MM.1S (cell line): ENCODE measurements at places on chromosomes 4 and X.

DNA sequence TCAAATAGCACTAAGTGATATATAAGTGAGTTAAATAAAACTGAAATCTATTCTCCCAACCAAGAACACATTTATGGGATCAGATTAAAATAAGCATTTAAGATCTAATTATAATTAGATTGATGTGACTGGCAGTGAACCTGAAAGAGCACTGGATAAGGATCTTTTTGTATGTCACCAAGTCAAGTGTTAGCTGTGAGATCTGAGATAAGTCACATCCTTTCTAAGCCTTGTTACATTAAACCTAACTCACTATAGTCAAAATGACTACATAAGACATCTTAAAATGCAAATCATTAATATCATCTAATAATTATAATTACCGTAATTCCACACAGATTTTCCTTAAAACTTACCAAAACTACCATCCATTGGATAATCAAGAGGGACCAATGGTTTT is 1.6 kb downstream of the CCNA2 start:
- DNase-seq, result no peak

DNA sequence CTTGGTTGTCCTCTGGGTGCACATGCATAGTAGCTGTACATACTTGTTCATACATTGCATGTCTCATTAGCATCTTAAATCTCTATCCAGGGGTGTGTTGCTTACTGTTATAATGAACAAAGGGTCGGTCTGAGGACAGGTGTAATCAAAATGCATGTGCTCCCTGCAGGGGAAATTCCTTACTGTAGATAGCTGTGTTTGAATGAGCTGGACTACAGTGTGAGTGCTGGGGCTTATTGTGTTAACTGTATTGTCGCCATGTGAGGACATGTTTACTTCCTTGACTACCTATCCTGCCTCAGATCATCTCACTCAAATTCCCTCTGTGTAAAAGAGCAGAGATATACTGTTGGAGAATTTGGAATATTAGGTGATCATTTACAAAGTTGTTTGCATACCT is 98.7 kb downstream of the KLHL34 start:
- DNase-seq, result no peak

GRCh38 chr4:172707622-172708021 is 461.0 kb upstream of the GALNT7 start:
- no peak for DNase-seq

DNA sequence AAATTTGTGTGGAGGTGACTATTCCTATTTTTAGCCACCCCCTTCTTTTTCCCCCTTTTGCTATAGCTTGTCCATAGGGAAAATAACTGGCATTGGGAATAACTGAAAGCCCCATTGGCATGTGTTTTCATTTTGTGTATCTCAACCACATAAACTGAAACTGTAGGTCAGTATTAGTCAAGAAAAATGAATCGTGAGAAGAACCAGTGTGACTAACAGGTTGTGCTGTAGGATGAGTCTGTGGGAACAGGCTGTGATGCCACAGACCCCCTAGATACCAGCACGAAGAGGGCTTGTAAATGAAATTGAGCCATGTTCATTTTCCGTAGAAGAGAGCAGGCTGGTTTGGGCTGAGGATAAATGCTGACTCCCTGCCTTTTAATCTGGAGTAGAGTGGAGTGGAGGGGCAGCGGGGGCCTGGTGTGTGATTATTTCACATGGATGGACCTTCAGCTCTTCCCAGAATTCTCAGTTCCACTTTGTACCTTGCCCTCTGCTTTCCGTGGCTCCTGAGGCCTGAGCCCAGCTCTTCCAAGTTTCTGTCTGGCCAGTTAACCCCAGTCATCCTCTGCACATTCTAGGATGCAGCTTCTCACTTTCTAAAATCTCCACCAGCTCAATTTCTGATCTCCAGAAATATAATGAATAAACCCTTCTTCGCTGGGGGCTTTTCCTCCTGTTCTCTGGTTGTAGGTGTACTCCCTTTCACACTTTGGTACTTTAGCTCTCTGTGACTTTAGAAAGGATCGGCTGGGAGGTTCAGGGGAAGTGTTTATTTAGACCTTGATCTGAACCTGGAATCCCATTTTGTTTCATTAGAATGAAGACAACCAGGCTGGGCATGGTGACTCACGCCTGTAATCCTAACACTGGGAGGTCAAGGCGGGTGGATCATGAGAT is 37.3 kb downstream of the DCUN1D4 start:
- no peak for DNase-seq

GRCh38 chr4:184262901-184263300 is 45.2 kb upstream of the ENPP6 start:
- no peak for DNase-seq

DNA sequence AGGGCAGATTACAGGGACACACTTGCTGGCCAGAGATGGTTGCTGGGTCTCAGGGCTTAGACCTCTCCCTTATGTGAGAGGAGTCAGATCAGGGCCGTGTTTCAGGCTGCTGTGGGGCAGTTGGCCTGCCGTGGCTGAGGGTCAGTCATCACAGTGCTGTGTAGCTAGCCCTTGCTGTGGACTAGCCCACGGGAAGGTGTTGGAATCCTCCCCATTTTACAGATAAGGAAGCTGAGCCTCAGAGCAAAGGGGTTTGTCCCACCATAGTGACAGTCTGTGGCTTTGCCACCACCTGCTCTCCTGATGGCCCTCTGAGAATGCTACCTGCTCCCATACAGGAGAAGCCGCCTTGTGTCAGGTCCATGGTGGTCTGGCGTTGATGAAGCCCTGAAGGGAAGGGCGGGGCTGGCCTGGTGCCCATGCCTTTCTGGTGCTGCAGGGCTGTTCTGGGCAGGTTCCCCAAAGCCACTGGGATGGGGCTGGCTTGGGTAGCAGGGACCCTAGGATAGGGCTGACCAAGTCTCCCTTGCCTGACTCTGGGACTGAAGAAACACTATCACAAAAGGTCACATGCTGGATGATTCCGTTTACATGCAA is 2.4 kb upstream of the FAM53A start:
- no peak for DNase-seq
